ENCODE measurements at places on chromosomes 2 and 18.

DNA sequence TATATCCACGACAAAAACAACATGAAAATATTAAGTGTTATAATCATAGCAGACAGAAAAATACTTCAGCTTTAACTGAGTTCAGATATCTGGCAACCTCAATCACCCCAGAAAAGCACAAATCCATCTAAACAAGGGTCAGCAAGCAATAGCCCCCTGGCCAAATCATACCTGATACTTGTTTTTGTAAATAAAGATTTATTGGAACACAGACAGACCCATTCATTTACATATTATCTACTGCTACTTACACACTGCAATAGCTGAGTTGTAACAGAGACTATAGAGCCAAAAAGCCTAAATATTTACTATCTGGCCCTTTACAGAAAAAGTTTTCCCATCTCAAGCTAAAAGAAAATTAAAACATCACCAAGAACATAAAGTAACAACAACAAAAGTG, 12.8 kb downstream of the FARSB start:
- no peak for DNase-seq

DNA sequence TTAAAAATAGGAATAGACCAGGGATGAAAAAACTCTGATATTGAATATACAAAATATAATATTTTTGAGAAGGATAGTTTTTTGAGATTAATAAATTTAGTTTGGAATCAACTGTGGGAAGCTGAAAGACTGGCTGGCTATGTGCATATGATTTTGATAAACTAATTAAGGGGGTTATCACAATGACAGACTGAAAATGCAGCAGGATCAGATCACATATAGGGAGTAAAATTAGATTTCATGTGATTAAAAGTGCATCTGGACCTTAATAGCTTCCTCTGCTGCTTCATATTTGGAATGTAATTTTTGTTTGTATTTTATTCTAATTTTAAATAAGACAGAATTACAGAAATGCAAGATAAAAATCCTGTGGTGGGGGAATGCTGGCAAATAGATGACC, 111.7 kb downstream of the CCDC102B start:
- no peak for DNase-seq

DNA sequence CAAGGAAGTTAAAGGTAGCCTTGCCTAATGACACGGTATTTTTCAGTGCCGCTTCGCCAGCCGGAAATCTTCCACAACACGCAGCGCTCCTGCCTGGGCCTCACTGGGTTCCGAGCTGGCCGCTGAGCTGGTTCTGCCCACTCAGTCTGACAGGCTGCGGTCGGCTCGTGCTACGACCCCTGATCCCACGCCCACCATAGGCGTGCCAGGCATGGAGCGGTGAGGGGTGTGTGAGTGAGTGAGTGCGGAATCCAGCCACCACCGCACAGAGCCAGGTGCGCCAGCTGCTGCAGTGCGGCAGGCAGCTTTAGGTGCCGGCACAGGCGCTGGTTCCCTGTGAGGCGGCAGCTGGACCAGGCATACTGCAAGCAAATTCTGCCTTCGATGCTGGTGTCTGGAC, 407.9 kb downstream of the DCC start:
- DNase-seq: no peak

- no peak for DNase-seq
Measured at GRCh38 chr2:11495844-11496681, 30.1 kb upstream of the E2F6 start.

- no peak for DNase-seq
Measured at GRCh38 chr18:69865776-69866175, 81.9 kb downstream of the CD226 start.

DNA sequence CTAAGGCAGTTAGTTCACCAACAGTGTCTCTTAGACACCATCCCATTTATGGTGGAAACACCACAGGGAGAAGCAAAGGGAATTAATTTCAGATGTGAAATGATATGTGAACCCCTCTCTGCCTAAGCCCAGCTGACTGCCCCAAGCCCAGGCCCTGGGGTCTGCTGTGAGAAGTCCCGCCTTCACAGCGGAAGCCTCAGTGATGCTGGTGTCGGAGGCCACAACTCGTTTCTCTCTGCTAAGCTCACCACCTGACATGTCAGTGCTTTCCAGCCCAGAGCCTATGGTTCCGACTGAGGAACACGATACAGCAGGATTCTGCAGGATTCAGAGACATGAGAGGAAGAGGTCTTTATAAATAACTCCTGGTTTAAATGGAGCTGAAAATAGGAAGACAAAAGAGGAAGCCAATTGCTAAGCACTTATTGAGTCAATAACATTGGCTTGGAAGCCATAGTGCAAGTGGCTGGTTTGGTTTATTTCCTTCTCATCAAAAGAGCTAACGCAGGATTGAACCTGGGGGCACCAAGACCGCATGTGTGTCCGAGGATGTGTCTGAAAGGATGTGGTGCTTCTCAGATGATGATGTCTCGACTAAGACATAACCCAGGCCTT, 21.9 kb upstream of the LOXHD1 start:
- no peak for DNase-seq

DNA sequence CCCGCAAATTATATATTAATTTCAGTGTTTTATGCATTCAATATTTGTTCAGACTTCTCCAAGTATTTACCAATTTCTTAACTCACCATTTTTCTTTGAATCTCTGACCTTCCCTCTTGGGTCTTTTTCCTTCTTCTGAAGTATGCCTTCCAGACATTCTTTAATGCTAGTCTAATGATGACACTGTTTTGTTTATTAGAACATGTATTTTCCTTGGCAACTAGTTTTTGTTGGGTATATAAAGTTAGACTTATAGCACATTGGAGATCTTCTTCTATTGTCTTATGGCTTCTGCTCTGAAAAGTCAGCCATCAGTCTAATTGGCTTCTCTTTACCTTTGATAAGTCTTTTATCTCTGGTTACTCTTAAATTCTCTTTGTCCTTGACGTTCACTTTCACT, 423.2 kb upstream of the NRP2 start:
- no peak for DNase-seq

DNA sequence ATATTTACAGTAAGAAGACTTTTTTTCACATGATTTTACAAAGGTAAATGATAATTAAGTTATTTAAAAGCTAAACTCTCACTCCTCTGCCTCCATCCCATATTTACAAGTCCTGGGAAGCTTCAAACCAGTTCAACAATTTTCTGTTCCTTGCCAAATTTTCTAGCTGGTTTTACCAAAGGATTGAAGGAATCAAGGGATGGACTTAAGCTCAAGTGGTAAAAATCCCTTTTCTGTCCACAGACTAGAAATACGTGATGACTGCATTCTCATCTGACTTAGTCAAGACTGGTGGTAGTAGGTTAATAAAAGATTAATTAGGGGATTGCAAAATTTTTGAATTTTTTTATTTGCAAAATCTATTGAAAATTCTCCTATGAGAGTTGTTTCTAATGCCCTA, 297.3 kb downstream of the MTX2 start:
- no peak for DNase-seq

GRCh38 chr2:27901234-27901633, 10.7 kb downstream of the BABAM2 start:
- DNase-seq: no peak

DNA sequence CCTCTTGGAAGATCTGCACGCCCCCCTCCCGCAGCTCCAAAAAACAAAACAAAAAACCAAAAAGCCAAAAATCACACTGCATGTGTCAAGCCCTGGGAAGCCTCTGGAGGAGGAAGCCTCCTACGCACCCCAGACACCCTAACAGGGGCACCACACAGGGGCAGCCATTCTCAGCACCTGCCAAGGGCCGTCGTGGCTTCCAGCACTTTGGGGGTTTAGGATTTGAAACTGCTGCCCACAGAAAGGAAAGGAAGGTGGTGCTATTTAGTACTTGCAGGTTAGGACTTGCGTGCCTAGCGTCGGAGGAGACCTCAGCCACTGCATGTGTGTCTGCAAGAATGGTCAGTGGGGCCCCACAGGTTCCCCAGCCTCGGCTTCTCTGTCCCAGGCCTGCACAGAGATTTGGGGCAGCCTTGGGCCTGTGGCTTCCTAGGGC, 419 bp upstream of the GPR55 start:
- DNase-seq: no peak

GRCh38 chr2:52934920-52935640, 832.5 kb upstream of the CHAC2 start:
- DNase-seq: no peak

GRCh38 chr2:121015971-121016485, 269.0 kb downstream of the TFCP2L1 start:
- DNase-seq: no peak

GRCh38 chr2:2061091-2061696, 269.9 kb downstream of the MYT1L start:
- DNase-seq: no peak

- no peak for DNase-seq
Measured at GRCh38 chr2:54402350-54402749, 53.8 kb upstream of the SPTBN1 start.

GRCh38 chr2:124151691-124152090, 126.6 kb downstream of the CNTNAP5 start:
- DNase-seq: no peak

GRCh38 chr2:64420677-64421076, 33.3 kb upstream of the LGALSL start:
- DNase-seq: no peak

DNA sequence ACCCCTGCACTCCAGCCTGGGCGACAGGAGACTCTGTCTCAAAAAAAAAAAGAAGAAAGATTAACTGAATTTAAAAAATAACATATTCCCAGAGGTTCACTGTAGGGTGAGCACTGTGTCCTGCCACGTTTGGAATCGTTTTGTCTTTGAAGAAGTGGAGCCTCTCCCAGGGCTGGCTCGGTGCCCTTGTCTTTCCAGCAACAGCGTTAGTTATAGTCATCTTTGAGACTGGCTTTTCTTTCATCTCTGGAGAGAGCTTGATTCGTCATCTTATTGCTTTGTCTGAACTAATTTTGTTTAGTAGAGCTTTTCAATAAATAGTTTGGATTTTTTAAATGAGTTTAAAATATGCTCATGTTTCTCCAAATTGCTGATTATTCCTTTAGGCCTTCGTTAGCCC, 50.5 kb downstream of the IMPA2 start:
- no peak for DNase-seq

GRCh38 chr2:43190311-43191052, 35.9 kb downstream of the ZFP36L2 start:
- no peak for DNase-seq

DNA sequence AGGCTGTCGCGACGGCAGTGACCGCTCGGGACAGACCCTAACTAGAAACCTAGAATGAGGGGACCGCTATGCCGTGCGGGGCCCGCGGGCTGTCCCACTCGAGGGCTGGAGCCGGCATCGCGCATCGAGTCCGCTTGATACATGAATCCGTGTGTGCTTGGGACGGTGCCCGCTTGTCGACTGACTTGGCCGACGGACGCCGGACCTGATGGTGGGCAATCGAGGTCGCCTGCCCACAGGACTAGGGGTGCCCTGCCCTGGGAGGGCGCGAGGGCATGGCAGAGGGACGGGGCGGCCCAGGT, 749 bp upstream of the PTMA start:
- DNase-seq: no peak

DNA sequence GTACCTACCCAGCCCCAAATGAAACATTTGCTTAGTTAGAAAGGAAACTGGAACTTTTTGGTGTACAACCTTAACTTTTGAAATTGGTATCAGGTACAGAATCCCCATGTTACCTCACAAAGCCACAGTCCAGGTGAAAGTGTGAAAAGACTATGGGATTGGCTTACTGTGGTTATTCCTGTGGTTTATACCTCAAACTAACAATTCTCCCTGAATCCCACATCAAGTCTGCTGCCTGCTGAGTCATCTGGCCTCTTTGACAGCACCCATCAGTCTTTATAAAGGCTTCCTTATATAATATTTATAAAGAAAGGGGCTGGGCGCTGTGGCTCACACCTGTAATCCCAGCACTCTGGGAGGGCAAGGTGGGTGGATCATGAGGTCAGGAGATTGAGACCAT, 164.6 kb downstream of the TMEM247 start:
- DNase-seq: no peak

DNA sequence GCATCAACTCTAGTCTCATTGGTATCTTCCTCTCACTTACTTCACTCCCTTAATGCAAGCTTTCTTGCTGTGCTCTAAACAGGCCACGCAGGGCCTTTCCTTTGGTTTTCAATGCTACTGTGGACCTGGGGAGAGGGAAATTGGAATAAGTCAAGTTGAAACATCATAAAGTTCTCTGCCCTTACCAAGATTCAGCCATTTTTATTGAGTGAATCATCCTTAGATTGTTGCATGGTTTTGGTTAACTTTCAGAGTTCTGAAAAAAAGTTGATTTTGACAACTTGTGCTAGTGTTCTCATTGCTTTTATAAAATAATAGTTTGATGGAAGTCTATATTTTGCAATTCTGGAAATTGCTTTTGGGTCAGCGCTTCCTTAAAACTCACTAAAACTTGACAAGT, 852.8 kb upstream of the ACVR2A start:
- no peak for DNase-seq

GRCh38 chr2:167411367-167411766, 523.1 kb downstream of the XIRP2 start:
- DNase-seq: no peak
